ENCODE measurements at places on chromosomes 3 and 15.

DNA sequence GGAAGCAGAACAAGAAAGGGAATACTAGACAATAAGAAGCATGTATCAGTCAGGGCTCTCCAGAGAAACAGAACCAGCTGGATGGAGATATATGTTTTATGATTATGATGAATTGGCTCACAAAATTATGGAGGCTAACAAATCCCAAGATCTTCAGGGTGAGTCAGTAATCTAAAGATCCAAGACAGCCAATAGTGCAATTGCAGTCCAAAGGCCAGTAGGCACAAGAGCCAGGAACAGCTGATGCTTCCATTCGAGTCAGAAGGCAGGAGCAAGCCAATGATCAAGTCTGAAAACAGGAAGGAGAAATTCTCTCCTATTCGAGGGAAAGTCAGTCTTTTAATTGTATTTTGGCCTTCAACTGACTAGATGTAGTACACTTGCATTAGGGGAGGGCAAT lies 164.9 kb upstream of the ST8SIA2 start:
- DNase-seq: no peak
- H3K4me3 ChIP-seq: no peak overlapping the region
- no peak overlapping the region for H3K27ac ChIP-seq
- H3K36me3 ChIP-seq: no peaks in the 10 kb centered on the region
- no peaks in the 10 kb centered on the region for H3K27me3 ChIP-seq

- no peaks in the 10 kb centered on the region for H3K27me3 ChIP-seq
- no peaks in the 10 kb centered on the region for H3K36me3 ChIP-seq
- peak within 1 kb of the TSS; percentile 68 for H3K4me3 ChIP-seq
- DNase-seq: peak; percentile 82
- no peak within 1 kb of the TSS for H3K27ac ChIP-seq
Measured at GRCh38 chr15:81133782-81134461, at the start of gene CFAP161. TSS of gene CFAP161 (plus strand) at chr15:81134270. CDS start at chr15:81134330, 60 bp downstream.

DNA sequence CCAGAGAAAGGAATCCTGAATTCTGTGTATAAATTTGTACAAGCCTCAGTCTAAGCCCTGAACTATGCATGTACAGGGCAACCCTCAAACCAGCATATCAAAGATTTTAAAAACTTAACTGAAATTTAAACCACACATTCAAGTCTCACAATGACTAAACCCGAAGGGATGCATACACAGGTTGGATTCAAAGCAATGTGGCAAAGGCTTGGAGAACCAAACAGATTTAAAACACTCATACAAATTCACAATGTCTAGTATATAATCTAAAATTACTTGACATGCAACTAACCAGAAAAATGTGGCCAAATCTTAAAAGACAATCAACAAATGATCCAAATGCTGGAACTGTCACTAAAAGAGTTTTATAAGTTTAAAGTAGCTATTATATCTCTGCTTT lies 36.4 kb downstream of the CEP152 start:
- H3K27me3 ChIP-seq: peaks cover 1% of the 10 kb centered on the region
- no peak for DNase-seq
- no peak overlapping the region for H3K4me3 ChIP-seq
- H3K27ac ChIP-seq: no peak overlapping the region
- H3K36me3 ChIP-seq: peaks cover 22% of the 10 kb centered on the region

DNA sequence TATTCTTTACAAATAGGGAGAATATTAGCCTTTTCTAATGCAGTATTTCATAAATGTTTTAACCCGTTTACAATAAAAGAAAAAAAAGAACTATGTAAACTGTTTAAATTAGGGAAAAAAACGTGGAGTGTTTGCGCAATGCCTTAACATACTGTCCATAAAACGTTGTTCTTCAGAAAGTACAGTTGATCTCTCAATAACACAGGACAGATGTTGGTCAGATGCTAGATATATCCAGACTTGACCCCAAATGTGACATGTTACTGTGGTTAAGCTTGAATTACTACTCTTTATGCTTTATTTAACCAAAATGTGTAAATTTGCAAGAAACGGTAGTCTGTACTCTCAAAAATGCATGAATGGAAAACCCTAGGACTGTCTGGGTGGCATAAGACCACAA lies 110.3 kb downstream of the PLOD2 start:
- H3K4me3 ChIP-seq: no peak overlapping the region
- H3K27ac ChIP-seq: no peak overlapping the region
- H3K4me1 ChIP-seq: no peaks in the 10 kb centered on the region
- no peaks in the 10 kb centered on the region for H3K36me3 ChIP-seq

DNA sequence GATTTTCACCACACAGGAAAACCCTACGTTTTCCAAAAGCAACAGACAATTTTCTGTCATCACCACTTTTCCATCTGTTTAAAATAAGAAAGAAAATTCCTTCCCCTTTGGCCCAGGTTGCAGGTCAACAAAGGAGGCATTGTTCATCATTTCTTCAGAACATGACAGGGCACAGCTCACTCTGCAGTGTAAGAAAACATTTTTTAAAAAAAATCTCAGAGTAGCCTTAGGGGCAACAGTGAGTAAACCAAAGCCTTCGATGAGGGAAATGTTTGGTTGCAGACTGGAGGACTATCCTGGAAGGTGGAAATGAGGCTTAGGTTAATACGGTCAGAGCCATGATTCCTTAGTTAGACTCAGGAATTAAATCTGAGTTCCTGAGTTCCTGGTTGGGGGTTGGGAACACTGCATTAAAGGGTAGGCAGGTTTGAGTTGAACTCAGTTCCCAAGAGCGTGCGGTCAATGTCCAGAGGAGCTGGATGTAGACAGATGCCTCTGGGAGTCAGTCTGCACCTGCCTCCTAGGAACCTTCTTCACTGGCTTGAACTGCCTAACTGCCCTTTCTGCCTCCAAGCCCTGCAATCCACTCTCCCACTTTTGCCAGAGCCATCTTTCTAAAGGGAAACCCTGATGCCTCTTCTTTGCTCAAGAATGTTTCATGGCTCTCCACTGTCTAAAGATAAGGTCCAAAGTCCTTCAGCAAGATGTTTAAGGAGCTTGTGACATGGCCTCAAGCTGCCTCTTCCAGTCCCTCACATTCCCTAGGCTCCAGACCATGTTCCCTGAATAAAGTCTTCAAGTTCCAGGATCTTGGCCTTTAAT lies 3.3 kb upstream of the HES1 start:
- H3K36me3 ChIP-seq: no peaks in the 10 kb centered on the region
- no peak overlapping the region for H3K4me3 ChIP-seq
- peaks cover 44% of the 10 kb centered on the region for H3K4me1 ChIP-seq
- no peak for DNase-seq

- no peaks in the 10 kb centered on the region for H3K36me3 ChIP-seq
- H3K4me1 ChIP-seq: no peaks in the 10 kb centered on the region
- no peak overlapping the region for H3K4me3 ChIP-seq
- H3K27me3 ChIP-seq: no peaks in the 10 kb centered on the region
- no peak for DNase-seq
- H3K27ac ChIP-seq: no peak overlapping the region
Measured at GRCh38 chr3:67381667-67382272, 272.6 kb downstream of the SUCLG2 start.

GRCh38 chr3:139098391-139098790 lies 53.7 kb upstream of the PRR23C start:
- no peak overlapping the region for H3K27ac ChIP-seq
- no peaks in the 10 kb centered on the region for H3K27me3 ChIP-seq
- no peak for DNase-seq

DNA sequence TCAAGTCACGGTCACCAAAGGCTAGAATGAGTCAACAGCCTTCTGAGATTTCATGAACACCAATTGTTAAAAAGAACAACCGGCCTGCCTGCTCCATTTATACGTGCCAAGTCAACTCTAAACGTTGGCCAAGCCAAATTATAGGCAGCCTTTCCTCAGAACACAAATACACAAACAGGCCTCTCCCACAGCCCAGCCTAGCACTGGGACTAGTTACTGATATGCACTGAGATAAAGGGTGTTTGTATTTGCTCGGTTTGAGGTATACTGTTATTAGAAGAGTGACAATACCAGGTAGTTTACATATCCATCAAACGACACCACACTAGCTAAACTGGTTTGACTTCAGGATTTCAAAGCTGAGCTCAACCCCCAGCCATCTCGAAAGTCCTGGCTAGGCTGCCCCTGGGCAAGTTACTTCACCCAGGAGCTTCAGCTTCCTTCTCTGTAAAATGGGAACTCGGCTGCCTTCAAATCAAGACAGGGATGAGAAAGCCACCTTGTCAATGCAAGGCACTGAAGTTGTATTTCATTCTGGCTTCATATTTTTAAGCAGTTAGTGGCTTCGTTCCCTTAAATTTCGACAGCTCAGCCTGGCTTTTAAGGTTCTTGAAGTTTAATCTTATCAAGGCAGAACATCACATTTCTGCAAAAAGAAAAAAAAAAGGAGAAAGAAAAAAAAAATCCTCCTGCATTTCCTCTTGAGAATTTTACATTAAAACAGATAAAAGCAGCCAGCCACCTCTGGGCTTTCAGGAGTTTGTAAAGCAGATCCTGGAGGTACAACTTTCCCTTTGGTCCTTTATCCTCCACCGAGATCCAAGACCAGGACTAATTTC lies 4.0 kb downstream of the TLE3 start:
- peak overlapping the region; percentile 40 for H3K4me3 ChIP-seq
- no peak overlapping the region for H3K27ac ChIP-seq
- DNase-seq: no peak
- peaks cover 39% of the 10 kb centered on the region for H3K4me1 ChIP-seq
- 0 out of 2 replicates have a peak, but pooled peaks cover 9% of the 10 kb centered on the region for H3K36me3 ChIP-seq

- H3K27me3 ChIP-seq: no peaks in the 10 kb centered on the region
- H3K36me3 ChIP-seq: no peaks in the 10 kb centered on the region
- DNase-seq: no peak
- peaks cover 4% of the 10 kb centered on the region for H3K4me1 ChIP-seq
- no peak overlapping the region for H3K27ac ChIP-seq
Measured at GRCh38 chr3:188156056-188156455, 2.1 kb downstream of the LPP start.

DNA sequence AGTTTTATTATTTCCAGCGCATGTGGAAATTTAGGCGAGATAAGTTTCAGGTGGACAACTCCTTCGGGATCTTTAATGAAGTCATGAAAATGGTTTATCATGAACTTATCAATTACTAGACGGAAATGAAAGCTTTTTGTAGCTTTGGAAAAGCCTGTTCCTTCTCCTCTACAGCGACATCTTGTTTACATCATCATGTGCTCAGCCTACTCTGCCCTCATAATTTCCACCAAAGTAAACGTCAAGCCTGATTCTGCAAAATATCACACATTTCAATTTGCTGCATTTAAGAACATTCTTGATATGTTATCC lies 64.3 kb upstream of the CGNL1 start:
- DNase-seq: no peak
- no peak overlapping the region for H3K4me3 ChIP-seq

- no peak overlapping the region for H3K4me3 ChIP-seq
Measured at GRCh38 chr3:40677749-40678148, 153.0 kb downstream of the ZNF621 start.

DNA sequence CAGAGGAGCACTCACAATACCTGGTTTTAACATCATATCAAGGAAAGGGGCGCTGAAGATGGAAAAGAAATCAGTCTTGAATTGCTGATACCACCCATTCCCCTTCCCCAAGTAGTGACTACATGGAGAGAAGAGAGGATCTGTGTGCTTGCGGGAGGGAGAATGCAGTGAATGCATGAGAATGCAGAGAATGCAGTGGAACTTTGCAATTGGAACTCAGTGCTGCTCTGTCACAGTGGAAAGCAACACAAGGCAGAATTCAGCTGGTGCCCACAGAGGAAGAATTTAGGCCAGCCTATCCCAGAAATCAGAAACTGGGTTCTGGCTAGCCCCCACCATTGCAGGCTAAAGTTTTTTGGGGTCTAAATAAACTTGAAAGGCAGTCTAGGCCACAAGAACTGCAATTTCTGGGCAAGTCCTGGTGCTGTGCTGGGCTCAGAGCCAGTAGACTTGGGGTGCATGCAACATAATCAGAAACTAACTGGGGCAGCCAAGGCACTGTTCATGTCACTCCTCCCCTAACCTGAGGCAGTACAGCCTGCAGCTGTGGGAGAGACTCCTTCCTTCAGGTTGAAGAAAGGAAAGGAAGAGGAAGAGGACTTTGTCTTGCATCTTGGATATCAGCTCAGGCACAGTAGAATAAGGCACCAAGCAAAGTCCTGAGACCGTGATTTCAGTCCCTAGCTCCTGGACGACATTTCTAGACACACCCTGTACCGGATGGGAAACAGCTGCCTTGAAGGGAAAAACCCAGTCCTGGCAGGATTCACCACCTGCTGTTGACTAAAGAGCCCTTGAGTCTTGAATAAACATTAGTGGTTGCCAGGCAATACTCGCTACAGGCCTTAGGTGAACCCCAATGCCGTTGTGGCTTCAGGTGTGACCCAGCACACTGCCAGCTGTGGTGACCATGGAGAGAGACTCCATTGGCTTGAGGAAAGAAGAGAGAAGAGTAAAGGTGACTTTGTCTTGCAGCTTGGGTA lies 329.3 kb downstream of the TBL1XR1 start:
- no peak overlapping the region for H3K4me3 ChIP-seq
- no peak for DNase-seq
- H3K36me3 ChIP-seq: no peaks in the 10 kb centered on the region
- H3K27me3 ChIP-seq: no peaks in the 10 kb centered on the region

DNA sequence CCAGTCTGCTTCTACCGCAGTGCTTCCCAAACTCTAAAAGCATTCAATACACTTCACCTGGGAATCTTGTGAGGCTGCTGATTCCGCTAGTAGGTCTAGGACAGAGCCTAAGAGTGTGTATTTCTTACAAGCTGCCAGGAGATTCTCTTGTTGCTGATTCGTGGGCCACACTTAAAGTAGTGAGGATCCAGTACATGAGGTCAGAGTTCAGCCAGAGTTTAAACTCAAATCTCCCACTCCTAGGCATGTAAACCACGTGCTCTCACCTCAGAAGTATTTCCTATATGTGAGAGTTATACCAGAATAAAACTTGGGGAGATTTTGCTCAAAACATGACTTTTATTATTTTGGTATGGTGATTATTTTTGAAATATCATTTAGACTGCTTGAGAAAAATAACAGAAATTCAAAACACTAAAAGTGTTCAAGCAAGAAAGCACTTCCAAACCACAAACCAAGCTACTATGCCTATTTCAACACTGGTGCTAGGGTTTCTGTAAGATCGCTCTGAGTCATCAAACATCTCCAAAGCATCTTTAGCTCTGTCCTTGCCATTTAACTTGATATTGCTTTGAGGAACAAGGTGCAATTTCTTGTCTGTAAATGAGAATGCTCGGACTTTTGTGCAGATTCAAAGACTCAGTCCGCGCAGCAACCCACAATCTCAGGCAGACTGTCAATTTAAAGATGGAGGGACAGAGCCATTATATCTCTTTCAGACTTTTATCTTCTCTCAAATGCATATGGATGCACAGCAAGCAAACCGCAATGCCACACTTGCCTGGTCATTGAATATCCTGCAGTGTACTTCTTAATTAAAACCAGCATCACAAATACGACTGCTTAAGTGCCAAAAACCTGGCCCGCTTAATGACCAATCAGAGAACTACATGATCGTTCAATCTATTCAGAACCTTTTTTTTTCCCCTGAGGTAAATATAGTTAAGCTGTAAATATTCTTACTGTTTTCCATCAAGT lies 59.8 kb downstream of the AGTR1 start:
- no peaks in the 10 kb centered on the region for H3K4me1 ChIP-seq
- H3K27ac ChIP-seq: no peak overlapping the region
- H3K27me3 ChIP-seq: no peaks in the 10 kb centered on the region
- no peak for DNase-seq
- no peak overlapping the region for H3K4me3 ChIP-seq

- H3K36me3 ChIP-seq: no peaks in the 10 kb centered on the region
- no peak for DNase-seq
- H3K27ac ChIP-seq: no peak overlapping the region
- no peaks in the 10 kb centered on the region for H3K27me3 ChIP-seq
- no peaks in the 10 kb centered on the region for H3K4me1 ChIP-seq
- no peak overlapping the region for H3K4me3 ChIP-seq
Measured at GRCh38 chr3:5977331-5977730, 789.8 kb downstream of the EDEM1 start.

- no peaks in the 10 kb centered on the region for H3K27me3 ChIP-seq
- no peak for DNase-seq
- no peaks in the 10 kb centered on the region for H3K36me3 ChIP-seq
- no peak overlapping the region for H3K27ac ChIP-seq
- H3K4me1 ChIP-seq: no peaks in the 10 kb centered on the region
Measured at GRCh38 chr3:29226706-29227105, 54.2 kb upstream of the RBMS3 start.

All from H1 (cell line).